Esophagus squamous epithelium (tissue), 5 donors: ENCODE measurements at places on chromosomes 5 and 9.

DNA sequence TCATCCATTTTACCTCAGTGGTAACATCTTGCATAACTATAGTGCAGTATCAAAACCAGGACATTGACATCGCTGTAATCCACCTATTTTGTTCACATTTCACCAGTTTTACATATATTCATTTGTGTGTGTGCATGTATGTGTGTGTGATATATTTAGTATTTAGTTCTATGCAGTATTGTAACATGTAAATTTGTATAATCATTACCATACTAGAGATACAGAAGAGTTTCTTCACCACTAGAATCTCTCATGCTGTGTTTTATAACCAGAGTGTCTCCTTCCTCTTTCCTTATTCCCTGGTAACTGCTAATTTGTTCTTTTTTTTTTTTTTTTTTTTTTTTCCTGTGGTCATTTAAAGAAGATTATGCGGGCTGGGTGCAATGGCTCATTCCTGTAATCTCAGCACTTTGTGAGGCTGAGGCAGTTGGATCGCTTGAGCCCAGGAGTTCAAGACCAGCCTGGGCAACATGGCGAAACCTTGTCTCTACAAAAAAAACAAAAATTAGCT, 11.0 kb downstream of the RASA1 start:
- no peak for DNase-seq

- no peak for DNase-seq
These were observed 852 bp downstream of the ARHGEF37 start for GRCh38 chr5:149581931-149582768.

GRCh38 chr5:102663749-102664530, 91.2 kb upstream of the PAM start:
- DNase-seq, result no peak

GRCh38 chr5:32312197-32312594, 543 bp downstream of the MTMR12 start:
- no peak for DNase-seq

DNA sequence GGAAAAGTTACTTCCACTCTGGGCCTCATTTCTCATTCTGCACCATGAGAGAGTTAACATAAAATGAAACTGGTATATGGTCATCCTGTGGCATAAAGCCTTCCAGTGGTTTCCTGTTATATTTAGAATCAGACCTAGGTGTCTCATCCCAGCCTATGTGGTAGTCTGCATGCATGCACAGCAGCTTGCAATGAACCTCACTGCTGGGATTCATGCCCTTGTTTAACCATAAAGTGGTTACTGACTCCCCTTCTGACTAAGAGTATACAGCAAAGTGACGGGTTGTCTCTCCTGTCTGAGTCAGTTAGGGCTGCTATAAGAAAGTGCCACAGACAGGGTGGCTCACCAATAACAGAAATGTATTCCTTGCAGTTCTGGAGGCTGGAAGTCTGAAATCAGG, 14.7 kb upstream of the TDRD7 start:
- no peak for DNase-seq

- DNase-seq, result no peak
These were observed 200.8 kb downstream of the CHSY3 start for GRCh38 chr5:130104895-130105688.

GRCh38 chr9:92253656-92254055, 39.8 kb downstream of the IARS1 start:
- no peak for DNase-seq

DNA sequence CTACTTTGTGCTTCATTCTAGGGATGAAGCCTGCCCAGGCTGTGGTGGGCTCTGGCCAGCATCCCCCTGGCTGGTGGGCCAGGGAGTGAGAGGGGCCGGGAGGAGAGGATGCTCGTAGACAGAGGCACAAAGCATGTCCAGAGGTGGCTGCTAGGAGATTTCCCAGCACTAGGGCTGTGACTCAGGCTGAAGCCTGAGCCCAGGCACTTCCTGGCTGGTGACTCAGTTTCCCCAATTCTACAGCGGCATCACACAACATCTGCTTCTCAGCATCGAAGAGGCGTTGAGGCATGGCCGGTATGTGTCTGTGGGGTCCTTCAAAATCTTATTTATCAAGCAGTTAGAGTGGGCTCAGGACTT, 55.6 kb downstream of the DUSP1 start:
- DNase-seq, result no peak

- no peak for DNase-seq
These were observed 195.8 kb downstream of the EFNA5 start for GRCh38 chr5:107474716-107475489.
